ENCODE measurements at places on chromosomes 5 and 9.

DNA sequence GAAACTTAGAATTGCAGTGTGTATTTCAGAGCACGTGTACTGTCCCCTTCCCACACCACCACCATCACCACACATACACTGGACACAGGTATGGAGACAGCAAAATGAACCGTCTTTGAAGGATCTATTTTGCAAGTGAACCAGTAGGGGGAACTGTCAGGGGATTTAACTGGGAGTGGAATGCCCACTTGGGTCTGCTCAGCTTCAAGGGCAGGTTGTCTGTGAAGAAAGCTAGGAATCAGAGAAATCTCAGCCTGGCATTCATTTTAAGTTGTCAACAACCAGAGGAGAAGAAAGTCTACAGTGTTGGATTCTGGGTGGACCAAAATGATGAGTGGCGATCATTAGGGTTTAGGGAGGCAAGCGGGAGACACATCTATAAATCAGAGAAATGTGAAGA is 147.0 kb downstream of the DCP2 start:
- DNase-seq = no peak

- DNase-seq = no peak
Measured at GRCh38 chr5:125249400-125249799, 503.0 kb upstream of the ZNF608 start.

GRCh38 chr9:30799527-30800101 is 1584.8 kb upstream of the ACO1 start:
- DNase-seq = no peak

DNA sequence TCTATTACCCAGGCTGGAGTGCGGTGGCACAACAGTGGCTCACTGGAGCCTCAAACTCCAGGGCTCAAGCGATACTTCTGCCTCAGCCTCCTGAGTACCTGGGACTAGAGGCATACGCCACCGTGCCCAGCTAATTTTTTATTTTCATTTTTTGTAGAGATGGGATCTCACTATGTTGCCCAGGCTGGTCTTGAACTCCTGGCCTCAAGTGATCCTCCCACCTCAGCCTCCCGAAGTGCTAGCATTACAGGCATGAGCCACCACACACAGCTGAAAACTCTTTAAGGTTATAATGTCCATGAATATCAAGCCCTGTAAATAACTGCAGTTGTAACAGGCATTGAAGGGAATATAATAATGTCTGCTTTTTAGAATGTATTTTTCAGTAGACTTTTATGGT is 271.2 kb downstream of the AOPEP start:
- no peak for DNase-seq

DNA sequence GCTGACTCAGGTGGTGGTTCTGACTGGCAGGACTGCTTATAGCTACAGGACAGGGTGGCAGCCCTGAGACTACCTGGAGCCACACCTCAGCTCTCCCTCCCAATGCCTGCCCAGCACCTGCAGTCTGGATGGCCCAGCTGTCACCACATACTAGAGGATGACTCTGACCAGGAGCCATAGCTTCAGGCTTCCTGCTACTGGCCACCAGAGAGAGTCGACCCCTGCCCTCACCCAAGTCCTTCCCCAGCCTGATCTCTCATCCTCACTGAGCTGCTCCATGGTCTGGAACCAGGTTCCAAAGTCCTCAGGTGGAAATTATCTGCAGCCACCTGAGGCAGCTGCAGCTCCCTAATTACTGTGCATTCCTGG is 25.6 kb upstream of the TDRD7 start:
- DNase-seq = no peak

DNA sequence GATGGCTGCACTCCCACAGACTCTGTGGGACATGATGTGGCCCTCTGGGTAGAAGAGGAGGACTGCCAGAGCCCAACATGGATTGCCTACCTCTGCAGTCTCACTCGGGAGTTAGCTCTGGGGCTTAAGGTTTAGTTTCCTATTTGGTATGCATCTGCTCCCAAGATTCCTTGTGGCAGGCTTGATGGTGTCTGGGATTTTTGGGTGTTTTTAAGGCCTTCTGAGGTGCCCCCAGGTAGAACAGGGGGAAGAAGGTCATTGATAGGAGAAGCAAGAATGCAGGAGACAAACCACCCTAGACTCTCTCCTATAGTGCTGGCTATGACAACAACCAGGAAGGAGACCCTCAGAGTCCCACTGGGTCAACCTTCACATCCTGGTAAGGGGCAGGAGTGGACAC is 46.7 kb upstream of the CXCL14 start:
- DNase-seq = no peak

DNA sequence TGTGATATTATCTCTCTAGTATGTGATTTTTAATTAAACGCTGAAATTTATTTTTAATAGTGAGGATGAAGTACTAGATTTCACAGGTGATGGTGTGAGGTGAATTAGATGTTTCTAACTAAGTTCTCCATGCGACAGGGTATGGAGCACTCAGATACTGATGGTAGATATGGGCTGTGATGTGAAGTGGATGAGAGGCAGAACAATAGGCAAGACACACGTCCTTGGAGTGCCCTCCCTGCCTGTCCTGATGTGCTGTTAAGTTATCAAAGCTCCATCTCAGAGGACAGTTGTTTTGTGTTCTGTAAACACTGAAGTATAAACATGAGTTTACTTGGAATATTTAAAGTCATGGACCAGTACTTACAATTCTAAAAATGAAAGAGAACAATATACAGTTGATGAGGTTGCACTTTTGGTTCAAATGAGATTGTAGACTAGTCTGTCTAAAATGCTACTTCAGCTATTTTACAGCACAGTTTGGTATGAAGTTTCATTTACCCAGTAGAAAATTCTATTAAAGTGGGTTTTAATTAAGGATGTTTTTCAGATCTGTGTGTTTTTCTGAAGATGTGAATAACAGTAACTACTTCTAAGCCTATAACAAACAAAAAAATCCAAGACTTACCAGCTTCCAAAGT is 64.2 kb downstream of the C7 start:
- no peak for DNase-seq

Data from GM06990 (cell line).